ENCODE measurements at places on chromosomes 13 and 19.

- no peak for DNase-seq
Measured at GRCh38 chr13:35769812-35770211, 293.3 kb upstream of the MAB21L1 start.

DNA sequence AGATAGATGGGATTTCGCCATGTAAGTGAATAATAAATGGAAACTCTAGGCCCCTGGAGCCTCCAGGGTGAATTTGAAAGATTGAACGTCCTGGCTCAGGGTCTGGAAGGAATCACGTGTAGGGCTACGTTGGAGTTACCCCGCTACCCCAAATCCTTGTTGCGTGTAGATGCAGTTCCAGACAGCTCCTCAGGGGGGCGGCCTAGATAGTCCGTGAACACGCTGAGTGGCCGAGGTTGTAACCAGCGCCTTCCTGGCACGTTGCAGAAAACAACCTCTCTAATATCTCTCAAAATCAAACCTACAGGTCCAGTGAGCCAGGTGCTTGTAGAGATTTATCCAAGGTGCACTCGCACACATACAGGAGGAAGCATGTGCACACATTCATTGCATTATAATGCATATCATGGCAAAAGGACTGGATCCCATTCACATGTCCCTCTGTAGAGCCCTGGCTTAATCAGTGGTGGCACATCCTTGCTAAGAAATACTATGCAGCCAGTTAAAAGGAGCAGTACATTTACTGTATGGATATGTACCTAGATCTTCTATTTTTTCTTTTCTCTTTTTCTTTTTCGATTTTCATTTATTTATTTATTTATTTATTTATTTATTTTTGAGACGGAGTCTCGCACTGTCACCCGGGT, 2.5 kb upstream of the KEAP1 start:
- DNase-seq, result peak; percentile 69

- DNase-seq, result no peak
Measured at GRCh38 chr19:8096071-8096470, 43.5 kb downstream of the CCL25 start.

DNA sequence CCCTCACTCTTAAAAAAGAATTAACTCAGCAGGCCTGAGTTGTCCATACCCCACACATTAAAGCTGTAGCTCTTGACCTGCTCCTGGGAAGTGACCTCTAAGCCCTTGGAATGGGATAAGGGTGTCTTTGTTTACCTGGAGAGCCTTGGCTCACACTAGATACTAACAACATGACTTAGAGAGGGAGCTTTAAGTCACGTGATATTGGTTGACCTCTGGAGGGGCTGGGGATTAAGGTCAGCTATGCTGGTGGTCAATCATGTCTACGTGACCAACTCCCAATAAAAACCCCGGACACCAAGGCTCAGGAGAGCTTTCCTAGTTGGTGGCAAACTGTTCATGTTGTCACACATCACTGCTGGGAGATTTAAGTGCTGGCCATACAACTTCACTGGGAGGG, 2.9 kb downstream of the NWD1 start:
- no peak for DNase-seq

- no peak for DNase-seq
Measured at GRCh38 chr19:32824191-32824751, 45.3 kb downstream of the SLC7A9 start.

- no peak for DNase-seq
Measured at GRCh38 chr19:2761309-2761677, 21.5 kb upstream of the SLC39A3 start.

DNA sequence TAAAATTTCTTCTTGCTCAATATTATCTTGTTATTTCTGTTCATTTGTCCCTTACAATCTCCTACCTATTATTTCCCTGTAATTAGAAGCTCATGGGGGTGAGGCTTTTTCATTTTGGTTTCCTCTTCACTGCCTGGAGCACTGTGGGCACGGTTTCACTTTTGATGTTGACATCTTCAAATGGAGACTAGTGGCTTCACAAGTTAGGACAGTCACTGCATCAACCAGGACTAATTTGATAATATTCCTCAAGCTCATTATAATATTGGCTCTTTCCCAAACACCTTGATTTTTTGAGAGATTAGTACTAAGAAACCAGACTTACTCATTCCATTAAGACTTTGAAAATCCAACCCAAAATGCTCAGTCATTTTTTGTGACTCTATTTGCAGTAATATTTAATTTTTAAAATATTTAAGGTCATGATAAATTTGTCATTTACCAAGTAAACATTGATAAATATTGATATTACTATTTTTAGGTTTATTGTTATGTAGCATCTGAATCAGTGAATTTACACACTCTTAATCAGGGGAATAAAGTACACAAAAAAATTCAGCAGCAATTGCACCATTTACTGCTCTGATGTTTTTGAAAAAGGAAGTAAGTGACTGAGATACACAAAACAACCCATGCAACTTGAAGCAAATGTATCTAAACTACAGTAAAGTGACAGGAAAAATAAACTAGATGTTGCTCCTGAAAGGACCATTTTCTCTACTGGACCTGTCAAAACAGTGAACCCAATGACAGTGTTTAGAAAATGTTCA, 28.8 kb upstream of the RCBTB2 start:
- no peak for DNase-seq

DNA sequence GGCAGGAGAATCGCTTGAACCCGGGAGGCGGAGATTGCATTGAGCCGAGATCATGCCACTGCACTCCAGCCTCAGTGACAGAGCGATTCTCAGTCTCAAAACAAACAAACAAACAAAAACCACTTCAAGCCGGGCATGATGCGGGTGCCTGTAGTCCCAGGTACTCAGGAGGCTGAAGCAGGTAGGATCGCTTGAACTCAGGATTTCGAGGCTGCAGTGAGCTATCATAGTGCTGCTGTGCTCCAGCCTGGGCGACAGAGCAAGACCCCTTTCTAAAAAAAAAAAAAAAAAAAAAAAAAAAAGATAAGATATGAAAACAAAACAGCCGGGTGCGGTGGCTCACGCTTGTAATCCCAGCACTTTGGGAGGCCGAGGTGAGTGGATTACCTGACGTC, 12.9 kb downstream of the PPP1R14A start:
- no peak for DNase-seq

DNA sequence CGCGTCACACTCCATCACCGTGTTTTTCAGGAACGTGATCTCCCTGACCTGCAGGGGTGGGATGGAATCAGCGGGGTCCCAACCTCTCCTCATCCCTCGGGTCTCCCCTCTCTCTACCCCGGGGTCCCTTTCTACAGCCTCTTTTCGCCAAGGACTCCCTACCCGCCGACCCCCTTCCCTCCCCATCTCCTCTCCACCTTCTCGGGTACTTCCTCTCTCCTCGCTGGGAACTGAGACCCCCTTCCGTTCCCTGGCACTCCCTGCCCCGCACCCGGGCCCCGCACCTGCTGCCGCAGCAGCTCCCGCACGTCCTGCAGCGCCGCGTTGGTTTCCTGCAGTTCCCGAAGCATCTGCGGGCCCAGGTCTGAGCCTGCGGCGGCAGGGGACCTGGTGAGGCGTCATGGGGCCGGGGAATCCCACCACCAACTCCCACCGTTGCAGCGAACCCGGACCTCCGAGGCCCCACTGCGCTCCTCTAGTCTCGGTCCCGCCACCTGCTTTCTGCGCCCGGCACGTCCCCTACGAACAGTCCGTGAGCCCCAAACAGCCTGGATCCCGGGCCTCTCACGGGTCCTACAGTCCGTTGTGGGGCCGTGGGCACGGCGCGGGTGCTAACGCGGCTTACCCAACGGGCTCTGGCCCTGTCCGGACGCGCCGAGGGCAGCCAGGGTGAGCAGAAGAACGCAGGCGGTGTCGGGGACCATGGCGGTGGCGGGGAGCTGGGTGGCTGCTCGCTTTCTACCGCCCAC, at the start of gene COMP:
Gene COMP (minus strand): TSS at position 740 of the 749 bp plus-strand sequence. CDS start 36 bp downstream, at position 704.
- DNase-seq, result no peak

DNA sequence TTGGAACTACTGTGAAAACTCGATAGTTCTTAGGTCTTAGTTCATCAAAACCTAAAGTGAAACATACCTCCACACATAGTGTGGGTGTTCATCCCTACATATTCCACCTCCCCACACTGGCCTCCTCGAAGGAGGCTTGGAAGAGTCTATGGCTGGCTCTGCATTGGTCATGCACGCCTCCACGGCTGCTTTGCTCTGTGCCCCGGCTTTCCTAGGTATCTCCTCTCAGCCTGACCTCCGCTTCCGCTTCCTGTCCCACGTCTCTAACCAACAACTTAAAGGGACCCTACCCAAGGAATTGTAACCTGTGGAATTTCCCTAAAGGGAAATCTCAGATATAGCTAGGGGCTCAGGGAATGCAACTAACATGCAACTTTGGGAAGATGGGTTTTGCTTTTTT, 79.7 kb upstream of the MBNL2 start:
- DNase-seq, result no peak

- no peak for DNase-seq
Measured at GRCh38 chr19:5049561-5049960, 80.6 kb downstream of the KDM4B start.

- DNase-seq, result no peak
Measured at GRCh38 chr13:28718196-28718542, 601 bp downstream of the SLC46A3 start.

GRCh38 chr19:1445185-1445931, 4.6 kb upstream of the APC2 start:
- DNase-seq, result peak; percentile 57

DNA sequence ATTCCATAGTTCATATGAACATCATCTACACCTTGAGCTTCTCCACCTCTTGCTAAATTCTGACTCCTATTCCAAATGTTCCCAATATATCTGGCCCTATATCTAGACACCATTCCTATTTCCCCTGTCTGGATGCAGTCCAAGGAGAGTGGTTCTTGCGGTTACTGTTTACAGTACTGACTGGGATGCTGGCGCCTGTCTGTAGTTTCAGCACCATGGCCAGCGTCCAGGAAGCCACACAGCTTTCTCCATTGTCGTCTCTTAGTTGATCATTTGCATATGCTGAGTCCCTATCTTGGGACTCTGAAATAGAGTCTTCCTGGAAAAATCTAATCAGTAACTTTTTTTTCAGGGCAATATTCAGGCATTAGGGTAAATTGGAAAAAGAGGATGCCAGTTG, 14.9 kb downstream of the LAIR2 start:
- DNase-seq, result peak; percentile 12

DNA sequence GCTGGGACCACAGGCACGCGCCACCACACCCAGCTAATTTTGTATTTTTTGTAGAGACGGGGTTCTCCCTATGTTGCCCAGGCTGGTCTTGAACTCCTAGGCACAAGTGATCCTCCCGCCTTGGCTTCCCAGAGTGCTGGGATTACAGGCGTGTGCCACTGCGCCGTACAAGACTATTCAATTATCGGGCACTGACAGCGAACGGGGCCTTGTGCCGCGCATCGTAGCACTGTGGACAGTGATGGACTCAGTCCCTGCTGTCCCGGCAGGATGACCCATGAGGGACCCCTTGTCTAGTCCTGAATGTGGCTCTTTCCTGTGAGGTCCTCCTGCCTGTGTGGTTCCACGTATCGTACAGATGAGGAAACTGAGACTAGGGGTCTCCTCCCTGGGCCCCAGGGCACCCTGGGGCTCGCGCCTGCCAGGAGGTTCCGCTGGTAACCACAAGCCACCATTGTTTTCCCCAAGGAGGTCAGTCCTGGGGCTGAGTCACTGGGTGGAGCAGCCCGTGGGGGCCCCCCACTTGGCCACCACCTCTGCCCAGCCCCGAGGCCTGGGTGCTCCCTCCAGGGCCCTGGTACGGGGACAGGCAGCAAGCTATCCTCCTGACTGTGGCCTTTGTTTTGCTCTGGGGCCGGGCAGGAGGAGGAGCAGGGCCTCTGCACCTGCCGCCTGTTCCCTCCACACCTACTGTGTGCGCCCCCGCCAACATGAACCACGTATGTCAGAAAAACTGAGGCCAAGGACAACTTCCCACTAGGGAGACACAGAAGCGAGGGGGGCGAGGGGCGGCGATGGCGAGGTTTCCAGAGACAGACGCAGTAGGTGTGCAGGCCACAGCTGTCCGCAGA, 2.9 kb upstream of the TCF3 start:
- DNase-seq, result no peak

GRCh38 chr13:77168237-77168636, 141.3 kb upstream of the FBXL3 start:
- DNase-seq, result no peak

- DNase-seq, result no peak
Measured at GRCh38 chr13:110644892-110645521, 29.7 kb downstream of the NAXD start.

GRCh38 chr13:20192158-20192835, 441 bp downstream of the GJB2 start:
- no peak for DNase-seq

GRCh38 chr19:13029893-13030292, 34.6 kb downstream of the NFIX start:
- DNase-seq, result no peak

- no peak for DNase-seq
Measured at GRCh38 chr19:51168564-51169282, 26.6 kb downstream of the SIGLEC7 start.

DNA sequence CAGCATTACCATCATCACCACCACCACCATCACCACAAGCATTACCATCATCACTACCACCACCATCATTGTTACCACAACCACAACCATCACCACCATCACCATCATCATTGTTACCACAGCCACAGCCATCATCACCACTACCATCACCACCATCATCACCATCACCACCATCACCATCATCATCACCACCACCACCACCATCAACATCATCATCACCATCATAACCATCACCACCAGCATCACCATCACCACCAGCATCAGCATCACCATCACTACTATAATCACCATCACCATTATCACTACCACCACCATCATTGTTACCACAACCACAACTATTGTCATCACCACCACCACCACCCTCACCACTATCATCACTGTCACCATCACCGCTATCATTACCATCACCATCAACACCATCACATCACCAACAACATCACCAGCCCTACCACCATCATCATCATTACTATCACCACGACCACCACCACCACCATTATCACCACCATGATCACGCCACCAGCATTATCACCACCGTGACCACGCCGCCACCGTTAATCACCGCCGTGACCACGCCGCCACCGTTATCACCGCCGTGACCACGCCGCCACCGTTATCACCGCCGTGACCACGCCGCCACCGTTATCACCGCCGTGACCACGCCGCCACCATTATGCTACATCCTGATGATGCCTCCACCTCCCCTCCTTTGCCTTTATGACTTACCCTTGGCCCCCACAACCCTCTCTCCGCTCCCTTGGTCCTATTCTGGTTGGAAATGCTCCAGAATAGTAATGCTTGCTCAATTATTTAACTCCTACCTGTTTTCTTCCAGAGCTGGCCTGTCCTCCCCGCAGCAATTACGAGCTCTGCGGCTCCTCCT, 10.0 kb upstream of the FXYD3 start:
- no peak for DNase-seq

DNA sequence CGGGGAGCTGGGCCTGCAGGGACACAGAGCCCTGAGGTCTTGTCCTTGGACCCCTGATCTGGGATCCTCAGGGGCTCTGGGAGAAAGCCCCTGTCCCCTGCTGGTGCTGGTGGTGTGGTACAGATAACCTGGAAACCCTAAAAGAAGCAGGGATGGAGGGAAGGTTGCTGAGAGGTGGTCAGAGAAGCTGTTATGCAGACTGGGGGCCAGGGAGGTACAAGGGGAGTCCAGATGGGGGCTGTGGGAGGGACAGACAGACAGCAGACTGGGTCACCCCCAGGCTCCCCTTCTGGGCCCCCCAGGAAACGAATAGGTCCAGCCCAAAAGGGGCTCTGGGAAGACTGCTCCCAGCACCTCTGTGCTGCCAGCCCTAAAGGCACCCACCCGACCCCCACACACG, 34.7 kb upstream of the PEPD start:
- no peak for DNase-seq

GRCh38 chr13:91661692-91662490, 263.5 kb downstream of the GPC5 start:
- DNase-seq, result no peak

All from stimulated activated CD8-positive, alpha-beta memory T cell treated with anti-CD3 and anti-CD28 coated beads, Interleukin-2, amount 100 ng/mL, for 1 hour (primary cell).